ENCODE measurements at places on chromosomes 2 and 18.
A peak's percentile ranks its signal among the peaks of the same experiment; 100 is the strongest.

GRCh38 chr2:97953853-97954252, 41.9 kb downstream of the TMEM131 start:
- DNase-seq: no peak

DNA sequence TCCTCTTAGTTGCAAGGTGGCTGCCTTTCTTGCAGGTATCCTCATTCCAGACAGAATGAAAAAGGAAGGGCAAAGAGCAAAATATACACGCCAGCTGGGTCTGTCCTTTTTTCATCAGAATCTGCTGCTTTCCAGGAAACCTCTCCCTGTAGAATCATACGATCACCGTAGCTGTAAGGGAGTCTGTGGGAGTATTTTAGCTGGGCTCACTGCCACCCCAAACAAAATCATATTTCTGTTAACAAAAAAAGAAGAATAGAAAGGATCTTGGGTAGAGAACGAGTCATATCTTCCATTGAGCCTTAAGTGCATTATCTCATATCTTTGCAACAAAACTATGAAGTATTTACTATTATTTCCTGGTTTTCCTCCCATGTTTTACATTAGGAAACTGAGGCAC, 15.0 kb upstream of the TANC1 start:
- DNase-seq: no peak

- DNase-seq: no peak
These were observed 208.5 kb upstream of the FIGN start for GRCh38 chr2:163944347-163944737.

GRCh38 chr18:56568986-56569385, 69.4 kb downstream of the TXNL1 start:
- DNase-seq: peak; percentile 41

GRCh38 chr2:14137643-14138042, 494.9 kb upstream of the LRATD1 start:
- DNase-seq: no peak

DNA sequence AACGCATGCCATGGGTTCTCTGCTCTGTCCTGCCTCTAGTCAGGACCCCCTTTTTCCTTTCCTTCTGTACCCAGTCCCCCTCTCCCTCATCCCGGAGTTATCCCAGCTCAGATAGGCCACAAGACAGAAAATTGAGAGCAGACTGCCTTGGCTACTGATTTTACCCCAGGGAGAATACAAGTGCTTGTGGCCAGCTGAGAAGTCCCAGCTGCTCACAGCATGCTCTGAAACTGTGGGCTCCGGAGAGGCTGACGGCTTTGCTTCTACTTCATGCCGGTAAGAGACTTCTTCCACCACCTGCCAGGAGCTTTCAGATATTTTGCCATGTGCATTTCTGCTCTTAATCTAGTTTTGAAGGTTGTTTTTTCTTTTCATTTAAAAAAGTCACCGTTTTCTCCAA, 20.0 kb upstream of the SIX2 start:
- peak; percentile 15 for DNase-seq

GRCh38 chr2:9693646-9694045, 62.8 kb upstream of the YWHAQ start:
- no peak for DNase-seq

DNA sequence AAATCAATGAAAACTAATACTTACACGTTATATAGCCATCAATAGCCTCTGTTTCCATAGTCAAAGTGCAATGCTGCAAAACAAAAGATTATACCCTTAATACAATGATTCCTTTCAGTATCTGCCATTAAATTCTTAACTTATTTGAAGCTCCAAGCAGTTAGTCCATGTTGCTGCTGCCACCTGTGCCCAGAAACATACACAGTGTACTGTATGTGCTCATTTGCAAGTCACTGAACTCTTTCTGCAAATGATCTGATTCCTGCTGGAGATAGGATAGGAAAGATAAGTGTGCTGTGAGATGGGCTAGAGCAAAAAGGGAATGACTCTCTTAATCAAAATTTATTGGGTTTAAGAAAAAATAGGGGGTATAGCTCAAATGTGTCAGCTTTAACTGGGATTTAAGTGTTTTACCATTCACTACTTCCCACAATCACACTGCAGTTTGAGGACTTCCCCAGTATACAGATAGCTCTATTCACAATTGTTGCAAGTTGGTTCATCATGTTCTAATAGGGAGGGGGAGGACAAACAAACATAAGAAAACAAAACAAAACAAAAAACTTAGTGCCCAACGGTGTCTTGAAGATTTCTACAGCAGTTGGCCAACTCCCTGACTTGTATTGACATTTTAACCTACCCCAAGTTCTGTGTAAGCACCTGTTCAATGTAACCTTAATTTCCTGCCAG, 2.7 kb downstream of the IKZF2 start:
- DNase-seq: no peak

DNA sequence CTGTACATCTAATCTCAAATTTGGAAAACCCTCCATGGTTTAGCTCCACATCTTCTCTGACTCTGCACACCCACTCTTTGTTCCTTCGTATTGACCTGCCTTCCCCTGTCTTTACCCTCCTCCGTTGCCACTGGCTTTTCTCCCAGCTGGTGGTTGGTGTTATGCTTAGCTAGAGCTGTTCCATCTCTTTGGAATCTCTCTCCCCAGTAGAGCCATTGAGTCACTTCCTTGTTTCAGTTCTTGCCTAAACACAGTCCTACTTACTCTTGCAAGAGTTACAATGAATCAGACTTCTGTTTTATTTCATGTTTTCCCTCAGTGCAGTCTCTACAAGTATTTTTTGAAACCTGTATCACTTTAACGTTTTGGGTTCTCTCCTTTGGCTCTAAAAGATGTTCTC, 263.9 kb downstream of the LTBP1 start:
- peak; percentile 95 for DNase-seq

DNA sequence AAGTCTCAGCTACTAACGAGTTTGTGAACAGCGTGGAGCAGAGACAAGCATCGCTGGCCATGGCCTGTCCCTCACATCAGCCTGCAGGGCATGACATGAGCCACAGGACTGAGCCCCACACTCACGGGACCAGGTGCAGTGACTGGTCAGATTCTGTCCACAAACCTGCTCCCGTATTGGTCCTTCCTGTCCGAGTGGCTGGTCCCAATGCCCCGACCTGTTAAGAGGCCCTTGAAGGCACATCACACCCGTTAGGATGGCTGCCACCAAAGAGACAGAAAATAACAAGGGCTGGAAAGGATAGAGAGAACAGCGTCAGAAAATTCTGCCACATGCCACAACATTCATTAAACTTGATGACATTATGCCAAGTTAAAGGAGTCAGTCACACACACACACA, 403.2 kb upstream of the MYT1L start:
- DNase-seq: no peak

DNA sequence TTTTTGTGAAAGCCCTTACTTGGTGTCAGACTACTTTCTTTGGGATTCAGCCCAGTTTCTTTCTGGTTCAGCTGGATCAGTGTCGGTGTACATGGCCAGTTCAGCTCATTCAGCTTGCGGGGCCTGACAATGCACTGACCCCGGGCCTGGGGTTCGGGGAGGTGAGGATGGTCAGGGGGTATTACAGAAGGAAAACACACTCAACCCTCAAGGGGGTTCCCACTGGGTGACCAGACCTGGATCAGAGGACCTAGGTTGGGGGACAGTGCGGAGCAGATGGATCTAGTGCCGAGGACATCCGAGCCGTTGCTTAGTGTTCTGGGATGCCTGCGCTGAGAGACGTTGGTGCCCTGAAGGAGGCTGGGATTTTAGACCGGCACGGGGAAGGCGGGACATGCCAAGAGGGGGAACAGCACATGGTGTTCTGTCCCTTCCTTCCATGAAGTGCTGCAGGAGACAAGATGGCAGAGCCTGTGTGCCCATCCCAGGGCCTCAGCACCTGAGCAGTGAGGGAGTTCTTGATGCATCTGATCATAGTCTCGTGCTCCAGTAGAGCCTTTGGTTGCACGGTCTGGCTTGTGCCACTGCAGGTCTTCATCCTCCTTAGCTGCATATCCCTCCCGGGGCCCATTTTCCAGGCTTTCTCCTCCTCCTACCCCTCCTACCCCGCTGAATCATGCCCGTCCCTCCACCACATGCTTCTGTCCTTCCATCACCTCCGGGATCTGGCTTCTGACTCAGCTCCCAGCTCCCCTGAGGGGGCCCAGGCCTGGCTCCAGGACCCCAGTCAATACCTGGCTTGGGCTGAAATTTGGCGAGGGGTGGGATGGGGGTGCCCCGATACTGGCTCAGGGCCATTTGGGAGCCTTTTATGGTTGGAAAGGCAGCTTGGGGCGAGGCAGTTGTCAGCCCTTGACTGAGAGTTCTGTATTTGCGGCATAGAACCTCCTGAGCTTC, 18.0 kb downstream of the SPEG start:
- peak; percentile 95 for DNase-seq

- no peak for DNase-seq
These were observed 1629.0 kb upstream of the PIK3C3 start for GRCh38 chr18:40325988-40326387.

DNA sequence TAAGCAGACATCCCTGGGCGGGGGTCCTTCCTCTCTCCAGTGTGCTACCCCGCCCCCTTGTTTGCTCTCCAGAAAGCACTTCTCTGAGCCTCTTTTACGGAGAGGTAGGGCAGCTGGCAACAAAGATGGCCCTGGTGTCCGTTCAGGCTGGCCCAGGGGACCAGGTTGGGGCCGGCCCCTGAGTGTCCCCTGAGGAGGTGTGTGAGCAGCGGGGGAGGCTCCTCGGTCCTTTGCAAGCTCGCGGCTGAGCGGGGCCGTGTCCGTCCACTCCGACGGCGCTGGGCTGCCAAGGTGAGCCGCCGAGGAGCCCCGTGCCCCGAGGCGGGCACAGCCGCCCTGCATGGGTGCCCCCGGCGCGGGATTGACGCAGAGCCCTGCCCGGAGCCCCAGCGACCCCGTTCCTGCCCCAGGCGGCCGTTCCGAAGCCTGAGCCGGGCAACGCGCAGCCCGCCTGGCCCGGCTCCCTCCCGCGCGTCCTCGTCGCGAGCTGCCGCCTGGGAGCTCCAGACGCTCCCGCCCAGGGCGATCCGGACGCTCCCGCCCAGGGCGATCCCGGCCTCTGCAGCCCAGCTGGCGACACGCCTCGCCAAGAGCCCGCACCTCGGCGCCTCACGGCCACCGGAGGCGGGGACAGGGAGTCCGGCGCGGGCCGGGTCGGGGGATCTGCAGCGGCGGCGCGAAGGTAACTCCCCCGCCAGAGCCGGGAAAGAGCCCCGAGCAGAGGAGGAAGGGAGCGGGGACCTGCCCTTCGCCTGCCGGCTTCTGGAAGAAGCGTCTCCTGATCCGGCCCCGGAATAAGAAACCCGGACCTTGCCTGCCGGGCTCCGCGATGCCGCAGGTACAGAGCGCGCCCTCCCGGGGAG, at the start of gene PROKR1:
Gene PROKR1 (plus strand): TSS at position 569 of the 863 bp plus-strand sequence. CDS start 2,243 bp downstream, outside the sequence.
- DNase-seq: peak; percentile 8

- DNase-seq: no peak
These were observed 50.3 kb upstream of the NFE2L2 start for GRCh38 chr2:177314722-177315264.

DNA sequence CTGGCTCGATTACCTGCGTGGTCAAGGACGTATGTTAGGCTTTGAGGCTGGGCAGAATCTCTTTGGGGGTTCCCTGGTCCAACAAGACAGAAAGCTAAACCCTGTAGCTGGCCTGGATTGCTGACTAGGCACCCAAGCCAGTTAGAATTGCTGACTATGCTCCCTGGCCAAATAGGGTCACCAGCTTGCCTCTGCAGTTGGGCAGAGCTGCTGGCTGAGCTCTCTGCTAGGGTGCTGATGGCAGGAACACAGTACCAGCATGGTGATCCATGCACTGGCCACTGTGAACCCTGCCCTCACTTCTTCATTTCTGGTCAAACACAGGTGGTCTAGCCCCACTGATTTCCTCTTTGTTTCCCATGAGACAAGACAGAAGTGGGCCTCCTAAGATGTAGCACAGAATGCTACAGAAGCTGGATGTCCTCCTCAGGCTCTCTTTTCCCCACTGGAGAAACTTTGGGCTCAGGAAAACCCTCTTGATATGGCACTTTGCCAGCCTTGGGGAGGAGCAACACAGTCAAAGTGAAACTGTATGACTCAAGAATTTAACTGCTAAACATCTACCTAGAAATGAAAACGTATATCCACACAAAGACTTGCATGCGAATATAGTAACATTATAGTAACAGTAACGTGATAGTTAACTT, 20.8 kb downstream of the SP140L start:
- no peak for DNase-seq

DNA sequence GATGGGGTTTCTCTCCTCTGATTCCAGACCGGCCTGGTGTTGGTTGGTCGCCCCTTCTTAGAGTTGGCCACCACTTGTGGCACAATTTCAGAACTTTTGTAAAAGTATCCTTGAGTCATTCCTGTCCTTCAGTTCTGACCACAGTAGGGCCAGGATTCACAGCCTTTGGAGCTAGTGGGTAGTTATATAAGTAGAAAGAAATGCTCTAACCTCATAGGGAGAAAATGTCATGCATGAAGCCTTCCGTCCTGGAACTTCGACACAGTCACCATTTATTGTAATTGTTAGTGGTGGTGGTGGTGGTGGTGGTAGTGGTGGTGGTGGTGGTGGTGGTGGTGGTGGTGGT, 65.4 kb downstream of the EPAS1 start:
- DNase-seq: peak; percentile 35

DNA sequence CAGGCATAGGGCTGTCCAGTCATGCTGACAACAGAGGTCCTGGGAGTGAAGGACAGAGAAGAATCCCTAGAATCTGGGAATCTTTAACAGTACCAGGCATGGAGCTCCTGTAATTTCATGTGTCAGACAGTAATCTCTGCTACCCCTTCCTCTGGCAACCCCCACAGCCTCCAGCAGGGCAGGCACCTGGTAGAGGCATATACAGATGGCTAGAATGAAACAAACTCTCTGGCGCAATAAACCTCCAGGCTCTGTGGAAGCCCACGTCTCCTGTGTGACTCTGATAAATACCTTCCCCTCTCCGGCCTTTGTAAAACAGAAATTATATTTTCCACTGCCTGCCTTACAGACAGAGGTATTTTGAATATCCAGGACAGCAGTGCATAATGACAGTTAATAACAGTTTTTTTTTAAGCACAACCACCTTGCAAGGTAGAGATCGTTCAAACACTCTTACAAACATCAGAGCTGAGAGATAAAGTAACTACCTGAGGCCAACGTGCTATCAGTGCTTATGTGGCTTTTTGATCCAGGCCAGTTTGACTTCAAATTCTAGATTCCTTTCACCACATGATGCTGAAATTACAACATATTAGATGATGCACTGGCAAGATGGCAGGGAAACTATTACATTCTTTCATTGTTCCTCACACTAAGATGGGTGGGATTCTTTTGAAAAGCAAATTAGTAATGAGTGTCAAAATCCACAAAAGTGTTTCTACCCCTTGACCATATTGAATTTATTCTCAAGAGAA, 47.7 kb upstream of the TMEM247 start:
- DNase-seq: peak; percentile 51

GRCh38 chr2:69926849-69927515, 12.1 kb downstream of the MXD1 start:
- DNase-seq: peak; percentile 74

GRCh38 chr2:161172901-161173540, 12.8 kb downstream of the TANK start:
- no peak for DNase-seq

GRCh38 chr2:82316586-82316985, 2012.0 kb upstream of the LRRTM1 start:
- DNase-seq: no peak

GRCh38 chr2:119265693-119266066, 42.0 kb downstream of the STEAP3 start:
- no peak for DNase-seq

Data from AG10803 (cell line).